ENCODE measurements at places on chromosomes 1 and 21. TPM values are rescaled to one million over a fixed set of nuclear protein-coding genes. Genes with fewer than 3 reads are reported as not detected.

GPR161 gene
- total RNA-seq = 11.1 TPM

PRELP gene
- not detected for total RNA-seq

FABP3 gene
- total RNA-seq = 5.6 TPM

CGN gene
- 0.36 TPM for total RNA-seq

SLFNL1 gene
- total RNA-seq = under 0.01 TPM

TLR5 gene
- under 0.01 TPM for total RNA-seq

MOB3C gene
- total RNA-seq = 7.3 TPM

GBP2 gene
- total RNA-seq = 12.8 TPM

SLC16A1 gene
- total RNA-seq = 156 TPM

ADGRL4 gene
- total RNA-seq = 3.2 TPM

CITED4 gene
- total RNA-seq = 0.28 TPM

OR6K3 gene
- total RNA-seq = not detected

TARDBP gene
- total RNA-seq = 36.7 TPM

FOXD2 gene
- under 0.01 TPM for total RNA-seq

IBA57 gene
- 1.7 TPM for total RNA-seq

CXADR gene
- 0.83 TPM for total RNA-seq

NKAIN1 gene
- under 0.01 TPM for total RNA-seq

CRYAA gene
- total RNA-seq = not detected

PDZK1 gene
- total RNA-seq = 1.7 TPM

C1orf141 gene
- total RNA-seq = not detected

SLAMF6 gene
- total RNA-seq = not detected

CDKN2C gene
- 14.3 TPM for total RNA-seq

HRNR gene
- total RNA-seq = not detected

F13B gene
- total RNA-seq = not detected

KRTAP21-2 gene
- not detected for total RNA-seq

TNNT2 gene
- total RNA-seq = 0.56 TPM

MYBPH gene
- total RNA-seq = not detected

FNDC10 gene
- total RNA-seq = 0.28 TPM

LEMD1 gene
- total RNA-seq = not detected

ARTN gene
- total RNA-seq = not detected

CFHR1 gene
- not detected for total RNA-seq

MRPL55 gene
- 48.9 TPM for total RNA-seq

DEPDC1 gene
- total RNA-seq = 14.7 TPM

ITLN1 gene
- total RNA-seq = not detected

SPOCD1 gene
- 42.2 TPM for total RNA-seq

TRMT1L gene
- 25.3 TPM for total RNA-seq

FCMR gene
- not detected for total RNA-seq

FAM72A gene
- total RNA-seq = 2.2 TPM

C1orf87 gene
- not detected for total RNA-seq

CA6 gene
- total RNA-seq = not detected

ASTN1 gene
- under 0.01 TPM for total RNA-seq
